Stimulated activated CD4-positive, alpha-beta T cell treated with anti-CD3 and anti-CD28 coated beads, Interleukin-1b, Interleukin-23, amount 100 ng/mL, for 4 hours (primary cell): ENCODE measurements at places on chromosomes 4 and X.

DNA sequence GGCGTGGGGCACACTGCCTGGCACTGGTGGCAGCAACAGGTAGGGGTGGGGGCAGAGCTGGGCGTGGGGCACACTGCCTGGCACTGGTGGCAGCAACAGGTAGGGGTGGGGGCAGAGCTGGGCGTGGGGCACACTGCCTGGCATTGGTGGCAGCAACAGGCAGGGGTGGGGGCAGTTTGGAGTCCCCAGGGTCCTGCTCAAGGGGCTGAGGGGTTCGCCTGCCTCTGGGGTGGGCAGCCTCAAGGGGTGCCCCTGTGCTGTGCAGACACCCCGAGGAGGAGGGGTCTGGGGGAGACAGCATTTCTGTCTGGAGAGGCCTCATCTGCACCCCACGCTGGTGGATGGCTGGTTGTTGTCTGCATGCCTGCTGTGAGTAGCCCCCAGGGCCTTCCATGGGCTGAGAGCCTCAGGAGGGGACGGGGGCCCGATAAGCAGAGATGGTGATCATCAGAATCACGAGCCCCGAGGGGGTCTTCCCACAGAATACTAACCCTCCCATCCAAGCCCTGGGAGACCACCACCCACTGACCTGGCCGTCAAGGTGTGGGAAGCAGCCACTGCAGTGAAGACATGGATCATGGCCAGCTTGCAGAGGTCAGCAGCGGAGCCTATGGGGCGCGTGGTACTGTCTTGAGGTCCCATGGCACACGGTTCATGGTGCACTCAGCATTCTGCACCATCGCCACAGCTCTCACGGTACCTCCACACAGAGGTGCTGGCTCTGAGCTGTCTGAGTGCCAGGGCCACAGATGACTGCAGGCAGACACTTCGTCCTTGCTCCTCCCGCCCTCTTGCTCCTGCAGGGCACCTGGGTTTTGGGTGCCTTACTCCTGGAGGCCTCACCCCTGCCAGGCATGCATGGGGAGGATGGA is 21.5 kb downstream of the NAT8L start:
- DNase-seq, result no peak

DNA sequence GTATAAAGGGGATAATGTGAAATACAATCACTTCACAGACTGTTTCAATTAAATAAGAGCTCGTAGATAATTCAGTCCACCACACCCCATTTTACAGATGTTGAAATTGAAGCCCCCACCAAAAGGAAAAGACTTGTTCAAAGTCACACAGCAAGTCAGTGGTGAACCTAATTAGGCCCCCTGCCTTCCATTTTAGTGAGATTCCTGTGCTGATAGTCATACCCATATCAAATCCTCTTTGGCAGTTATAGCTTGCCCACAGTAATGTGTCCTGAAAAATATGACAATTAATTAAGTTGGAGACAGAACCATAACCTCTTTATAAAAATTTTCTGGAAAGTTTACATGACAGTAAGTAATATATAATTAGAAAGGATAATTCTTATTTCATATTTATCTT is 58.0 kb downstream of the AR start:
- no peak for DNase-seq

- no peak for DNase-seq
Observed at GRCh38 chr4:146099585-146099984, 75.9 kb upstream of the LSM6 start.

DNA sequence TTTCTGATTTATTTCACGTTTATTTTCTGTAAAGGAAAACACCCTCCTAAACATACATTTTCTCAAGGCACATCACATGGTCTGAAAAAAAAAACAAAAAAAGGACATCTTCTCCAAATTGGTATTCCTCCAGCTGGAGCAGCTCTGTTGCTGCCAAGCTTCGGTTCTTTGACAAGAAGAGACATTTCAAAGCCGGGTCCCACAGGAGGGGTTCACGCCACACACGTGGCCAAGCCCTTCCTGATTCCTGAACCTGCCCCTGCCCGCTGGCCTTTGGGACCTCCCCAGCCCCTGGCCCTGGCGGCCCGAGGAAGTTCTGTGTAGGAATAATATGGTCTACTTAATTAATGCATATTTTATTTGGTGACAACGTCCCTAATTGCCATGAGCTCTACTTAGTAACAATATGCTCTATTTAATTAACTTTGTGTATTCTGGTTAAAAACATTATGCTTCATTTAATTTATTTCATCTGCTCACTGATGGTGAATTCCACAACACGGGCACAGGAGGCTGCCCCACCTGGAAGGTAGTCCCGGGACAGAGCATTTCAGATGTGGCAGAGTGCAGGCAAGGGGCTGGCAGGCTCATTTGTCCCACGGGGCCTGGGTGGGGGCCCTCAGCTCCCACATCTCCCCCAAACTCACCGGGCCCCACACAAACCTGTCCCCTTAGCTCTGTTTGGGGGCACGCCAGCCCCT is 5.4 kb upstream of the RGS12 start:
- DNase-seq, result no peak
